ENCODE measurements at places on chromosomes 5 and 9. TPM values are rescaled to one million over a fixed set of nuclear protein-coding genes. Genes with fewer than 3 reads are reported as not detected.

The PCDHB11 gene
- not detected for total RNA-seq

DNA sequence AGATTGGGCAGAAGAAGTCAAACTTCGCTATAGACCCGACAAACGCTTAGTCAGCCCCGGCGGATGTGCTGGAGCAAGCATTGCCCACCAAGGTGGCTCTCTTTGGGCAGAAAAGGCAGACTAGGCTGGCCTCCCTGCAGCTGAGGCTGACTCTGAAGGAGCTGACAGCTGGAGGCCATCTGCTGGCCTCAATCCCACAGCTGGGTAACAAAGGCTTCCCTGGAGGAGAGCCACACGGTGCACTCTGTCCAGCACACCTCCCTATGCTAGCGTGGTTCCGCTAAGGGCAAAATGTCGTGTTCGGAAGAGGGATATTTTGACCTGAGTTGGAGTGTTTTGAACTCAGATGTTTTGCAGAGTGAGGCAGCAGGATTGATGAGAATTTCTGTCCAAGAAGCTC, 103.5 kb upstream of the PTCH1 start:
- no peak overlapping the region for H3K27ac ChIP-seq
- no peaks in the 10 kb centered on the region for H3K27me3 ChIP-seq
- H3K4me3 ChIP-seq = no peak overlapping the region
- DNase-seq = no peak
- H3K36me3 ChIP-seq = no peaks in the 10 kb centered on the region
- H3K4me1 ChIP-seq = no peaks in the 10 kb centered on the region

The DDX41 gene
- total RNA-seq = 160 TPM

GRCh38 chr5:177495243-177496060, 2.0 kb downstream of the PDLIM7 start:
- no peak overlapping the region for H3K4me3 ChIP-seq
- H3K36me3 ChIP-seq = no peaks in the 10 kb centered on the region
- H3K27ac ChIP-seq = peak overlapping the region; percentile 69
- DNase-seq = no peak
- H3K4me1 ChIP-seq = peaks cover 15% of the 10 kb centered on the region

- peak; percentile 55 for DNase-seq
- no peaks in the 10 kb centered on the region for H3K27me3 ChIP-seq
- no peak overlapping the region for H3K4me3 ChIP-seq
- no peaks in the 10 kb centered on the region for H3K36me3 ChIP-seq
- peaks cover 39% of the 10 kb centered on the region for H3K4me1 ChIP-seq
These were observed 36.8 kb downstream of the C9orf50 start for GRCh38 chr9:129584136-129584535.

GRCh38 chr9:92234514-92234913, 59.0 kb downstream of the IARS1 start:
- no peak for DNase-seq
- no peaks in the 10 kb centered on the region for H3K4me1 ChIP-seq
- no peak overlapping the region for H3K27ac ChIP-seq
- no peaks in the 10 kb centered on the region for H3K27me3 ChIP-seq
- no peak overlapping the region for H3K4me3 ChIP-seq

The RAB14 gene
- 85.4 TPM for total RNA-seq

- peaks cover 26% of the 10 kb centered on the region for H3K4me1 ChIP-seq
- no peaks in the 10 kb centered on the region for H3K36me3 ChIP-seq
- no peak overlapping the region for H3K27ac ChIP-seq
- H3K27me3 ChIP-seq = no peaks in the 10 kb centered on the region
These were observed 6.5 kb upstream of the FAM78A start for GRCh38 chr9:131282688-131283422.

The TOR4A gene
- 3.3 TPM for total RNA-seq

The STC2 gene
- 2.1 TPM for total RNA-seq

The NEURL1B gene
- 0.04 TPM for total RNA-seq

The FBP2 gene
- not detected for total RNA-seq

DNA sequence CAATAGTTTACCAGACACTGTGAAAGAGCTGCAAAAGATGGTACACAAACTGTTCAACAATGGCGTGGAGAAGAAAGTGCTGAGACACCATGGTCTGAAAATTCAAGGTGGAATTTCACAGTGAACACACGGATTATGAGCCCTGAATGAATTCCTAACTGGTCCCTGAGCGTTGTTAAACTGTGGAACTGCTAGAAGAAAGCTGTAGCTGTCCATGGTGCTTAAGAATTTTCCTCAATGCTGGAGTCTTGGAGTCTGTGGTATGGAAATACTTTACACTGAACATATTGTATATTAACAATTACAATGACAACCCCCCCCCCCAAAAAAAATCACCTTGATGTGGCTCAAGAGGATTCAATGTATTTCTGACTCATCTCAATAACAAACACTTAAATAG, 68.5 kb downstream of the SLC24A2 start:
- no peaks in the 10 kb centered on the region for H3K27me3 ChIP-seq
- DNase-seq = no peak
- no peaks in the 10 kb centered on the region for H3K36me3 ChIP-seq
- no peak overlapping the region for H3K4me3 ChIP-seq
- H3K4me1 ChIP-seq = no peaks in the 10 kb centered on the region

DNA sequence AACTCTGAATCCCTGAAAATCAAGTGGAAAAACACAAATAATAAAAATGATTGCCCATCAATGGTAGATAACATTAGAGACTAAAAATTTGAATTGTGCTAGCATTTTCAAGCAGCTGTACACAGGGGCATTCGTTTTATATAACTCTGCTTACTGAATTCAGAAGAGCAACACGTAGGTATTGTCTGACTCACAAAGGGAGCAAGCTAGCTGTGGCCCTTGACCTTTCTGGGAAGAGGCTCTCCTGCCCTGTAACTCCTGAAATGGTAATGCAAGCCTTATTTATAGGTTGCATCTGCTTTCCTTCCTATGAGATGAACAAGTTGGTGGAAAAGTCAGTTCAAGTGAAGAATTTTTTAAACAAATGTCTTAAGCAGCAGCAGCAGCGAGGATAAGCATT, 218.7 kb upstream of the EFNA5 start:
- no peaks in the 10 kb centered on the region for H3K4me1 ChIP-seq
- H3K27me3 ChIP-seq = no peaks in the 10 kb centered on the region
- H3K36me3 ChIP-seq = no peaks in the 10 kb centered on the region
- H3K27ac ChIP-seq = no peak overlapping the region
- no peak overlapping the region for H3K4me3 ChIP-seq
- DNase-seq = no peak

DNA sequence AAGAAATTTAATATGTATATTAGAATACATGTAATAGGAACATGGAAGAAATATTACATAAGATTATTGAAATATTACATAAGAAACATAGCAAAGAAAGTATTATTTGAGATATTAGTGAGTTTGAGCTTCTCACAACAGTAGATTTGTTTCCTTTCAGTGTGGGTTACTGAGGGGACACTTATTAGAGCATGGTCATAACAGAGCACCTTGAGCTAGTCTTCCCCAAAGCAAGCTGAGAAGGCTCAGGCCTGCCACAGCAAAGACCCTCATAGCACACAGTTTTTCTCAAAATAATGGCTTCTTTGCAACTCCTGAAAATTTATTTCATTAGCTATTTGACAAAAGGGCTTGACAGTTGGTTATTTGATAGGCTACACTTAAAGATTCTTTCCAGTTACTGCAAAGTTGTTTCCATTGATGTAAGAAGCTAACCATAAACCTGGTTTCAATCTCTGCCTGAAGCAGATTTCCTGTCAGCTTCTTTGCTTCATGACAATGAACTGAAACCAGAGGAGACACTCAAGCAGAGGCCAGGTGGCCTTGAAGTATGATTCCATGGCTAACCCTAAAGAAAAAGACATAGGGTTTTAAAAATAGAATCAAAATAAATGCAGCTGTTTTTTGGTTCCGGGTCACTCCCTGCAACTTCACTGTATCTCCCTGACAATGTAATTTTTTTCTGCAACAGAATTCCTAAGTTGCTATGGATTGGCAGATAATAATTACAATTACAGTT, 68.6 kb downstream of the ERMP1 start:
- H3K4me3 ChIP-seq = no peak overlapping the region
- H3K4me1 ChIP-seq = no peaks in the 10 kb centered on the region

GRCh38 chr5:112472614-112473013, 53.5 kb upstream of the EPB41L4A start:
- no peaks in the 10 kb centered on the region for H3K4me1 ChIP-seq
- no peaks in the 10 kb centered on the region for H3K27me3 ChIP-seq
- no peak overlapping the region for H3K4me3 ChIP-seq

DNA sequence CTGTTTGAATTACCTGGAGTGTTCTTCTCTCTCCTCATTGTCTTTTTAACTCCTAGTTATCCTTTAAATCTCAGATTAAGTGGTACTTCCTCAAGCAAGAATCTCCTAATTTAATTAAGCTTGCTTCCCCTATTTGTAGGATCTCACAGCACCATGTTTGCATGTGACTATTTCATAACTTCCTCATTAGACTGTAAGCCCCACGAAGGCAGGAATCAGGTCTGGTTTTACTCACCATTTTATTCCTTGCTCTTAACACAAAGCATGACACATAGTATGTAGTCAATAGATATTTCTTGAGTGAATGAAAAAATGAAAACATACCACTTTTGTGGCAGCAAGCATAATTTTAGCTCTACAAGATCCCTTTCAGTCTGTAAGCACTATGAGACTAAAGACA, 1.3 kb upstream of the ERMP1 start:
- DNase-seq = no peak
- no peak overlapping the region for H3K4me3 ChIP-seq
- H3K27me3 ChIP-seq = no peaks in the 10 kb centered on the region
- peaks cover 32% of the 10 kb centered on the region for H3K4me1 ChIP-seq
- no peaks in the 10 kb centered on the region for H3K36me3 ChIP-seq

The PLPP7 gene
- not detected for total RNA-seq

The ACSL6 gene
- total RNA-seq = 21.8 TPM

DNA sequence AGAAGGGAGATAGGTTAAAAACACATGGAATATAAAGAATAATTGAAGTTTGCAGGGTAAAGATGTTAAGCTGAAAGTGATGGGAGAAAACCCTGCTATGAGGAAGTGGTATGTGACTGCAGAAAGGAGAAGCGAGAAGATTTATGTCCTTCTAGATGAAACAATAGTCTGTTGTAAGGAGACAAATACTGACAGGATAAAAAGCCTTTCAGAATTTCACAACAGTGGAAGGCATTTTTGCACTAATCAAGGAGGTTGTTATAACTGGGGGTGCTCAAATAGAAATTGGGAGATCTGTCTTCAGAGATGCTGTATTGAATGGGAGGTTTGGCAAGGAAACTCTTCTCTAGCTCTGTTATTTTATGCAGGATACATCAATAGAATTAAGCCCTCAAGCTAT, 69.6 kb downstream of the NMUR2 start:
- no peak overlapping the region for H3K27ac ChIP-seq
- no peaks in the 10 kb centered on the region for H3K4me1 ChIP-seq
- no peaks in the 10 kb centered on the region for H3K27me3 ChIP-seq
- no peak overlapping the region for H3K4me3 ChIP-seq
- DNase-seq = no peak

DNA sequence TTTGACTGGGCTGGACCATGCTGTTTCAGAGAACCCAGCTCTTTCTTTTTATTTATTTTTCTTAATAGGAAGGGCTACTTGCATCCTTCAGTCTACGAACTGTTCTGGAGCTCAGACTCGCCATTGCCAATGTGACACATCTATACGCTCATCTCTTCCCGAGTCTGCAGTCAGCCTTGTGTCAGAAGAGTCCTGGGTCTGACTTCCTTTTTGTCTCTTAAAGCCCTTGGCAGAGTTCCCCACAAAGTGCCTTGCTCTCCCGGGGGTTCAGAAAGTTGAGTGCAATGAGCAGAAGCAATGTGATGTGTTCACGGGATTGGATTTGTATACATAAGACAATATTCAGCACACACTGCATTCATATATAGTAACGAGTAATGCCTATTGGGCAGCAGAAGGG, 140.4 kb downstream of the ATPSCKMT start:
- H3K27me3 ChIP-seq = no peaks in the 10 kb centered on the region
- no peak for DNase-seq
- no peak overlapping the region for H3K27ac ChIP-seq
- no peaks in the 10 kb centered on the region for H3K4me1 ChIP-seq

DNA sequence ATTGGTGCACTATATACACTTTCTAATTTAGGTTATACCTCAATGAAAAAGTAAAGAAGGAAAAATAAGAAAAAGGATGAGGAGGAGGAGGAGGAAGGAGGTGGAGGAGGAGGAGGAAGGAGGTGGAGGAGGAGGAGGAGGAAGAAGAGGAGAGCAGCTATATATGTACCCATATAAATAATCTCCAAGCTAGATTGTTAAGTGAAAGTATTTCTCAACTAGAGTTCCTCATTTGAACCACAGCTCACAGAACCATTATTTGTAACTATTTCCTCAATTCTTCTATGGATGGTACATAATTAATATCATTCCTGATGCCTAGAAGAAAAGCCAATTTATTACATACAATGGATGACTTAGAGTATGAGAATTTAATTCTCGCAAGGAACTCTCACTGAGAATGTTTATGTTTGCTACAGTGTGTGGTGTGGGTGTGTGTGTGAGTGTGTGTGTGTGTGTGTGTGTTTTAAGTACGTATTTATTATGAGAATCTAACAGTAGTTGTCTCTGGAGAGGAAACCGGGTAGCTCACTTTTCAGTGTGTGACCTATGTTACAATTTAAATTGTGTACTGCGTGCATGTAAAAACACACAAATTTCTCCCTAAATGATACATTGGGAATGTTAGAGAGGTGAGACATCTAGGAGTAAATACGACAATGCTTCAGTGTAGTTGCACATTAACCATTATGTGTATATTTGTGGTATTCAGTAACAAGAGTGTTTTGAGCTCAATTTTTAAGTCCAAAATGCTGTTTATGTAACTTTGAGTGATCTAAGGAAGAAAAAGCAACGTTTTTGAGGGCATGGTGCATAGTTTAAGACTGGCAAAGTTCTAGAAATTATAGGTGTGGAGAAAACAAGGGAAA, 20.2 kb upstream of the NREP start:
- no peak overlapping the region for H3K27ac ChIP-seq
- H3K36me3 ChIP-seq = no peaks in the 10 kb centered on the region
- no peaks in the 10 kb centered on the region for H3K27me3 ChIP-seq
- no peak for DNase-seq

The DIRAS2 gene
- not detected for total RNA-seq

The PCDHGB6 gene
- total RNA-seq = 0.13 TPM

GRCh38 chr5:68547622-68548021, 332.1 kb downstream of the PIK3R1 start:
- no peak overlapping the region for H3K27ac ChIP-seq
- H3K4me3 ChIP-seq = no peak overlapping the region
- H3K4me1 ChIP-seq = no peaks in the 10 kb centered on the region
- no peak for DNase-seq
- H3K27me3 ChIP-seq = no peaks in the 10 kb centered on the region

GRCh38 chr5:134059758-134060495, 54.6 kb upstream of the TCF7 start:
- H3K4me3 ChIP-seq = no peak overlapping the region
- no peak overlapping the region for H3K27ac ChIP-seq
- no peak for DNase-seq
- no peaks in the 10 kb centered on the region for H3K36me3 ChIP-seq
- H3K4me1 ChIP-seq = peaks cover under 1% of the 10 kb centered on the region
- no peaks in the 10 kb centered on the region for H3K27me3 ChIP-seq

The UNC5A gene
- total RNA-seq = not detected

The GPR107 gene
- total RNA-seq = 21.4 TPM
